ENCODE measurements at places on chromosomes 7 and 10.

GRCh38 chr7:134694299-134694698 is 47.6 kb downstream of the BPGM start:
- DNase-seq: no peak

- no peak for DNase-seq
These were observed 184.4 kb downstream of the MDFIC start for GRCh38 chr7:115106316-115106715.

DNA sequence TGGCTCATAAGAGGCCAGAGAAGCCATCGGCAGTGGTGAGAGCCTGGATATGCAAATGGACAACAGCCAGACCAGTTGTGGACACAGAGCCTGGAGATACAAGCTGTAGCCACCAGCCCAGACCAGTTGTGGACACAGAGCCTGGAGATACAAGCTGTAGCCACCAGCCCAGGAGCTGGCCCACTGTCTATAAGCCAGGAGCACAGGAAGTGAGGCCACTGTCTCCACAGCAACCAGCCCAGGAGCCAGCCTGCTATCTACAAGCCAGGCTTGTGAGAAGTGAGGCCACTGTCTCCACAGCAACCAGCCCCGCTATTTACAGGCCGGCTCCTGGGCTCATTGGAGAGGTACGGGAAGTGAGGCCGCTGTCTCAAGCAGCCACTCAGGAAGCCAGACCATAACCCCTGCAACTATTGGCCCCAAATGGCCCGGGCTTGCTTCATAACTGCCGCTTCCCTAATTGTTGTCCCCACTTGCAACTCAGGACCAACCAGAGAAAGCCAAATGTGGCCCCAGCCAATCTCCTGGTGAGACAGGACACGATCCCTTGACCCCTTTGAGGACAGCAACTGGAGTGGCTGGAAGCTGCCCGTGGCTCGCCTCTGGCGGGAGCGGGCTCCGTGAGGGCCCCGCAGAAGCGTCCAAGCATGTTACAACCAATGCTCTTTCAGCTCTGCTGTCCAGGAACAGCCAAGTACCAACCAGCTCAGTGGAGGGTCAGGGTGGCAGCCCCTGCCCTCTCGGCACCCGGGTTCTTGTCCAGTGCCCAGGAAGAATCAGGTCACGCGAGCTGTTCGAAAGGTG is 44.1 kb upstream of the CNPY1 start:
- DNase-seq: no peak

GRCh38 chr7:22884911-22885788 is 62.5 kb upstream of the TOMM7 start:
- no peak for DNase-seq

- no peak for DNase-seq
These were observed 31.5 kb downstream of the EPC1 start for GRCh38 chr10:32315424-32315823.

DNA sequence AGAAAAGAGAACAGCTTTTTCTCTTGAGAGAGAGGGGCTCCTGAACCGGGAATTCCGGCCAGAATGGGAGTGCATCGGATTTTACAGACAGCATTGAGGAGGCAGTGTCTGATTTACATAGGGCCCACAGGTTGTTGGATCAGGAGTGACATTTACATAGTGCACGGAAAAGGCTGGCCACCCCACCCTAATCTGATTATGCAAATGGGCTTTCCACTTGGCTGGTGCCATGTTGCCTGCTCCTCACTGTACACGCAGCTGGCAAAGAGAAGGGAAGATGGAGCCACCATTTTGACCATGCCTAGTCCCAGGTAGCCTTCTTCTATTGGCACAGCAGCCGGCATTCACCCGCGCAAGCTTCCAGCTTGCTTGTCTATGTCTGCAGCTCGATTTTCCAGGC is 77.5 kb upstream of the FAM171A1 start:
- no peak for DNase-seq

GRCh38 chr7:40468891-40469864 is 334.4 kb downstream of the SUGCT start:
- DNase-seq: no peak

- DNase-seq: no peak
These were observed 6.9 kb downstream of the THNSL1 start for GRCh38 chr10:25023278-25023677.

- DNase-seq: no peak
These were observed 59.0 kb upstream of the ITGB1 start for GRCh38 chr10:33016988-33017387.

- DNase-seq: no peak
These were observed 76.2 kb downstream of the CFAP58 start for GRCh38 chr10:104429846-104430245.

DNA sequence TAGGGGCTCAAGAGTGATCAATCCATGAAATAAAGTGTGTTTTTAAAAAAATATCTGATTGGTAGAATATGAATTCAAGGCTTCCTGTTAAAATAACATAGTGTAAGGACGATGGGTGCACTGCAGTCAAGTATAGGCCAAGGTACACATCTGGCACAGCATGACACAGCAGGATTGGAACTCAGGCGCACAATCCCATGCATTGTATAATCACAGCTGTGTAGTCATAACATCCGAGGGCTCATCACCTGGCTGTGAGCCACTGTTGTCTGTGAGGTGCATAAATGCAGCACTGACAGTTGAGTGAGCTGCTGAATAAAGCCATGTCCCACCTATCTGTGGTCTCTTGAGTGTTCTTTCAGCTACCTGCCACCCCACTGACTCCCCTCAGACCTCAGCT is 142.3 kb upstream of the HPS1 start:
- no peak for DNase-seq

- no peak for DNase-seq
These were observed 608.9 kb downstream of the PTPRN2 start for GRCh38 chr7:157978766-157979165.

DNA sequence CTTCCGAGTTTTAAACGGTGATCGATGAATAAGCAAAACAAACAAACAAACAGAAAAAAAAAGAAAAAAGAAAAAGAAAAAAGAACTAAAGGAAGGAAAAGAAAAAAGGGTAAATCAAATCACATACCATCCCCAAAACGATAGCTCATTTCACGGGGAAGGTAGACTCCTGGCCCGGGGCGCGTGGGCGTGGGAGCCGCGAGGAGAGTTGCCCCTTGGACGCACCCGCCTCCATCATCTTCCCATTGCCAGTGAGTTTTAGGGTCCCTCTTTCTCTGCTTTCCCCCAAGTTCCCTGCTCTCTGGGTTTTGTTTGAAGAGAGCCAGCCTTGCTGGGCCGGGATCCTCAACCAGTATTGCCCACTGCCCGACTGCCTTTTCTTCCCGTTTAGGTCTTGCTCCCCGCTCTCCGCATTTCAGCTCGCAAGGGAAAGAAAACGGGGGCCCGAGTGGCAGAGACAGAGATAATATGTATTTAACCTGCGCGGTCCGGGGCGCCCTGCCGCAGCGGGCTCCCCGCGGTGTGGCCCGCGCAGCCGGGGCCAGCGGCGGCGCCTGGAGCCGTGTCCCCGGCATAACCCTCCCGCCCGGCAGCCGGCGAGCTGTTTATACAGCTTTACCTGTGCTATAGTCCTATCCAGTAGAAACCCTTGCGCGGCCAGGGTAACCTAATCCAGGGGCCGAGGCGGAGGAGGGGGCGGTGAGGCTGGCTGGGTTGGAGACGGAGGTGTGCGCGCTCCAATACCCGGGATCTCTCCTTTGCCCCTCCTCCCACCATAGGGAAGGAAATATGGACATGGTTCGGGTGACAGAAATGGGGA is 5.2 kb upstream of the GATA3 start:
- no peak for DNase-seq

- no peak for DNase-seq
These were observed 8.0 kb upstream of the MBL2 start for GRCh38 chr10:52780391-52781155.

DNA sequence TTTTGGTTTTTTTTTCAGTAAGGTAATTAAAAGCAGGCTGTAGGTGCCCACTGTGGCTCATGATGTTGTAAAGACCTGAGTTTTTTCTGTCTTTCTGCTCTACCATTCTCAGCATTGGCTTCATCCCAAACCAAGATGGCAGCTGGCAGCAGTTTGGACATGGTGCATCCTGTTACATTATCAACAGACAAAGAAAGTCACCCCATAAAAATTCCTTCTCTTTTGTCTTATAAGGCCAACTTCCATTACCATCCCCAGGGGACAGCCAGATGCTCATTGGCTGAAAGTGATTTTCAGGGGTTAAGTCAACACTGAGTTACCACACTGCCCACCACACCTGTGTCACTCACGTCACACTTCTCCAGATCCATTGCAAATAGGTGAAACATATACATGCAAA is 558.4 kb downstream of the SDK1 start:
- DNase-seq: no peak

GRCh38 chr7:135792363-135792668 is 43.7 kb upstream of the FAM180A start:
- DNase-seq: no peak

DNA sequence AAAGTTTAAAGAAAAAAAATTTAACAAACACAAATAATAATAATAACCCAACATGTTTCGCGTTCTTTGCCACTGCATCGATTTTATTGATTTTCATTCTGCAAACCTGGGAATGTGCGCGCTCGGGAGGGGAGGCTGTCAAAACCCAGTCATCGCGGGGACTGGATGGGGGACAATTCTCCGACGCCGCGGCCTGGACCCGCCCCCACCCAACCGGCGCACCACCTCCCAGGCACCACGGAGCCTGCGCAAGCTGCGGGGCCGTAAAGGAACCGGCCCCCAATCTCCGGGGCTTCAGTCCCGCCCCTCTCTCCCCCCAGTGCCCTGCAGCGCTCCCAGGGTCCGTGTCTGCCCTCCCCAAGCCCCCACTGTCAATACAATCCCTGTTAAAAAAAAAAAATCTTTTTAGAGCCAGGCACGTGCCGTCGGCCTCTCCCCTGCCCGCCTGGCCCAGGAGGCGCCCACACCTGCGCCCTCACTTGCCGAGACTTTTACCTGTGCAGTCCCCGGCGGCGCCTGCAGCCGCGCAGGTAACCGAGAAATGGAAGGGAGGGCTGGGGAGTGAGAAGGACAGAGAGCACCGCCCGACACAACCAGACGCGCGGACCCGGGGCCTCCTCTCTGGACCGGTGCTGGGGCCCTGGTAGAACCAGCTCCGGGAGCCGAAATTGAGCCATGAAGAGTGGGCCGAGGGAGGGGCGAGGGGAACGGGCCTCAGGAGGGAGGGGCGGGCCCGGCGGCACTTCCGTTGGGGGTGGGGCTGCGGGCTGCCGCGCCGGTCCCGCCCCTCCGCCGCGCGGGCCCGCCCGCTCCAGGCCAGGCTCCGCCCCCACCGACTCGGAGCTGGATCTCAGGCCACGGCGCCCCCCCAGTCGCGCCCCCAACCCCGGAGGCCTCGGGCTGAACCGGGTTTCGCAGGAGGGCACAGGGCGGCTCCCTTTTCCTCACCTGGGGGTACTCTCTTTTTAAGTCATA is 7.6 kb upstream of the ZNF503 start:
- peak; percentile 36 for DNase-seq

DNA sequence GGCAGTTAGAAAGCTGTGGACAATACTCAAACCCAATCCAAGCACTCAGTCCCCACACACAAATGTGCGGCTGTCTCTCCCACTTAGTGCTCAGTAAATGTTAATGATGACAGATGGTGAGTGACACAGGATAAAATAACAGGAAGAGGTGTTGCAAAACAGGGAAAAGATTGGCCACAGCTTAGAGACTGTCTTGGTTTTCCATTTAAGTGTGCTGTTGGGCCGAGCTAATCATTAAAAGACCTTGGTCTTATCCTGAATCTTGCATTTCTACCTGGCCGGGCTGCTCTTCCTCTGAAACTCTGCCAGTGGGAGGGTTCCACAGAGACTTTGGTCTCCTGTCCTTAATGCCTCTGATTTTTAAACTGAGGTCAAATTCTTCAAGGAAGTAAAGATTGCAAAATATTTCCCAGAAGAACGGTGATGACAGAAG is 113.1 kb upstream of the RNF32 start:
- DNase-seq: no peak

GRCh38 chr10:132390921-132391675 is 5.9 kb upstream of the PWWP2B start:
- no peak for DNase-seq

DNA sequence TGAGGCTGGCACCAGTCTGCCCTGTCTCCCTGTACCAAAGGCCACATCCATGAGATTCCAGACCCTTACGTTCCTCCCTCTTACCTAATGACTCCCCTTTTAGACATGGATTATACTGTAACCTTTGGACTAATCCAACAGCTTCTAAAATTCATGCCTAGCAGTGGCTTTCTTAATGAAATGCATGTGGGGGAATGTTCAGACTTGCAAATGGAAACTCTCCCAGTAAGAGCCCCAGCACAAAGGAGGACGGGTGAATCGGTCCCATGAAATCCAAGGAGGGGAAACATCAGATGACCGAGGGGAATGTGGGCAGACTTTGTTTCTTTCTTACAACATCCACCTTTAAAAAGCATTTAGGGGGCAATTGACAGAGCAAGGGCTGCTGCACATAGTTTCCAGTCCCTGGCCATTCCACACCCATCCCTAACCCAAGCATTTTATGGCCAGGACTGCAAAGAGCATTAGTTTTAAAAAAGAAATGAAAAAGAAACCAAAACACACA is 71.5 kb downstream of the COL13A1 start:
- DNase-seq: no peak

DNA sequence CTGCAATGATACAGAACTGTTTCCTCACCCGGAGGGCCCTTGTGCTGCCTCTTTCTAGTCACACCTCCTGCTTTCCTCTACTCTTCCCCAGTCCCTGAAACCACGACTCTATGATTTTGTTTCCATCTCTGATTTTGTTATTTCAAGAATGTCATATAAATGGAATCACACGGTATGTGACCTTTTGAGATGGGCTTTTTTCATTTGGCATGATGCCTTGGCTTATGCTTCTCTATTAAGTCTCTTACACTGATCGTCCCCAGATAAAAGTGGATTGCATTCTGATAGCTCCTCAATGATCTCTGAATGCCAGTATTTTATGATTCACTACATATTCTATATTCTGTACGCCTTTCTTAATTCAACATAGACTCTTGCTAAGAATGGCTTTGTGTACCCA is 78.2 kb downstream of the GALNT11 start:
- DNase-seq: no peak

- DNase-seq: no peak
These were observed 48.4 kb downstream of the MTPAP start for GRCh38 chr10:30300728-30301127.

GRCh38 chr10:34628174-34628796 is 186.8 kb downstream of the PARD3 start:
- DNase-seq: no peak

DNA sequence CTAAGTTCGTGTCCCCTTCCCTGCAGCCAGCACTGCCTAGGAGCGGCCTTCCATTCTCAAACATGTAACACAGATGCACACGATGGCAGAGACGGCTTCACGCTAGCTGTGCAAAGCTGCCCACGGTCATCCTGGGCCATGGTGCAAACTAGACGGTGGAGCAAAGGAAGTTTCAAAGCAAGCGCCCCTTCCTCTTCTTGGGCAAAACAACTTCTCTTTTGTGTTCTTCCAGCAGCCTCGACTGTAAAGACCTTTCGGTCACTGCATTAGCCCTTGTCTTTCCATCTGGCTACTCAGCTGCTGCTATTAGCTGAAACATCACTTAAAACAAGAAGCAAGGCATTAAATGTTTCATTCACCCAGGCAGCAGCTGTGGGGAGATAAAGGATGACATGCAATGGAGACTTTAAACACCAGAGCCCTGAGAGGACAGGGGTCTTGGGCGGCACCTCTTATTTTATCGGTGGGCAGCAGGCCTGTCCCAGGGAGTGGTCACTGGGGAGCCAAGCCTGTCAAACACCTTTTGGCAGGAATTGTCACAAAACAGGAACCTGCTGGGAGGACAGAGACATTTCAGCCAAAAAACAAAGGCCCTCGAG is 214.8 kb downstream of the KLF6 start:
- no peak for DNase-seq

All from GM12891 (cell line).